Lung (tissue), 17 donors: ENCODE measurements at places on chromosomes 16 and 17.

DNA sequence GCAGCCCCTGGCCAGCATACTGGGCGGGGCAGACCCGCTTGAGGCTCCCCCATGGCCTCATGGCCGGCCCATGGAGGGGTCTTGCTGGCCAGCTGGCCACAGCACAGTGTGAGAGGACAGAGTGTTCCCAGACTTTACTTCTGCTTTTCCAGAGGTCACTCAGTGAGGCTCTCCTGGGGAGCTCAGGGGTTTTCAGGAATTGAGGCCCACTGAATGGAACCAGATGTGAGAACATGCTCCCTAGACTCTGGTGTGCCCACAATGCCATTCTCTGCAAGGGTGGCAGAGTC, 21.2 kb downstream of the ATP6V0D1 start:
- H3K4me3 ChIP-seq = no peak overlapping the region
- H3K36me3 ChIP-seq = peaks cover 11% of the 10 kb centered on the region
- H3K27ac ChIP-seq = peak overlapping the region; percentile 78

DNA sequence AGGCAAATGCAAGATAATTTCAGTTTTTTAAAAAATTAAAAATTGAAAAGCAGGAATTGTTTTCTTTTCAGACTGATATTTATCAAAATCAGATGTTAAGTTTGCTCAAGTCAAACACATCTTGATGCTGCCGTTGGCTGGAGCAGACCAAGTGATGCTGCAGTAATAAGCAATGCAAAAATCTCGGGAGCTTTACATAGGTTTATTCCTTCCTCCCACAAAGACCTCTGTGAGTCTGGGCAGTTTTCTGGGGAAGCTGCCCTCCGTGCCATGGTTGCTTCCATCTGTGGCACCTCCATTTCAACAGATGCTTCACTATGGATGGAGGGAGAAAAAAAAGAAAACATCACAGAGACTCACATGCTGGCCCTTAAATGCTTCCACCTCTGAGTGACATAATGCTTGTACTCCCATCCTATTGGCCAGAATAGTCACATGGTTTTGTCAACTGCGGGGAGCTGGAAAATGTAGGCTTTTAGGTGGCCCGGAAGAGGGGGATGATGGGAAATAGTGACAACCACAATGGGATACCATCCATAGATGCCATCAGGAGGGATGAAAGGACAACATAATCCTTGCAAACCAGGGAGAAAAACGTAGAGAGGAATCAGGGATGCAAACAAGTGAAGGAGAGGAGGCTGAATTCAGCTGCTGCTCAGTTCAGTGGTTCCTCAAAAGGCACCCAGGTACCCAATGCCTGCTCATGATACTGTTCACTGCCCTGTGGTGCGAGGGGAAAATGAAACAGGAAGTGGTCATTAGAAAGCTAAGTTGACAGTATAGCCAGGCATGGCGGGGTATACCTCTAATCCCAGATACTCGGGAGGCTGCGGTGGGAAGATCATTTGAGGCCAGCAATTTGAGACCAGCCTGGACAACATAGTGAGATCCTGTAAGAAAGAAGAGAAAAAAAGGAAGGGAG, 13.5 kb upstream of the ERCC4 start:
- no peaks in the 10 kb centered on the region for H3K4me1 ChIP-seq
- no peak for DNase-seq
- H3K27me3 ChIP-seq = peaks cover 3% of the 10 kb centered on the region

DNA sequence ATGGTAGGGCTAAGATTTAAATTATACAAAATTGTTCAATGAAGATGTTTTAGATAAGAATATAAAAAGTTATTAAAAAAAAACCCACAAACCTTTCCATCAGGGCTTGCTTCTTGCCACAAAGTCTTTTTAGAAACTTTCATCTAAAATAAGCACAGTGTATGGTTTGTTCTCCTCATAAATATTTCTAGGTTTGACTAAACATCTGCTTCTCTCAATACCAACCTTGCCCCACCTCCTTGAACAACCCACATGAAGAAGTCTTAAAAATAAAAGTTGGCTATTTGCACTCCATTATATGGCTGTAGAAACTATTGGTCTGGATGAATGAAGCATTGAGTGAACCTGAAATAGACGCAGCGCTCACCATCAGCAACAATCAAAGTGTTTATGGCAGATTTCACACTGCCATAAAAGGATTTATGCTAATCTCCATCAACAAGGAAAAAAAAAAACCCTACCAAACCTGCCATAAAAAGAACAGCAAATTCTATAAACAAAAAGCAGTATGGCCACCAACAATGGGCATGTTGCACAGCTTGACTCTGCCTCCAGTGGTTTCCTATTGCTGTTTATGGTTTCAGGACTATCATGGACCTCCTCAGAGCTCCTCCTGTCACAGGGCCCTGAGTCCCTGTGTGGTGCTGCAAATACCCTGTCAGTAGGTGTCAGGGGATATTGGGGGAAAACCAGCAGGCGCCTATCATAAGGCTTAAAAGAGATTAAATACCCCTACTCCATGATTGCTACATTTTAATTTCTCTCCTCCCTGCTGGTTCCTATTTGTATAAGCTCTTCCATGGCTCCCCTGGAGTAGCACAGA, 37.6 kb downstream of the SNX11 start:
- no peak overlapping the region for H3K27ac ChIP-seq
- no peaks in the 10 kb centered on the region for H3K4me1 ChIP-seq
- H3K27me3 ChIP-seq = peaks cover 35% of the 10 kb centered on the region
- no peak for DNase-seq
- H3K36me3 ChIP-seq = no peaks in the 10 kb centered on the region

DNA sequence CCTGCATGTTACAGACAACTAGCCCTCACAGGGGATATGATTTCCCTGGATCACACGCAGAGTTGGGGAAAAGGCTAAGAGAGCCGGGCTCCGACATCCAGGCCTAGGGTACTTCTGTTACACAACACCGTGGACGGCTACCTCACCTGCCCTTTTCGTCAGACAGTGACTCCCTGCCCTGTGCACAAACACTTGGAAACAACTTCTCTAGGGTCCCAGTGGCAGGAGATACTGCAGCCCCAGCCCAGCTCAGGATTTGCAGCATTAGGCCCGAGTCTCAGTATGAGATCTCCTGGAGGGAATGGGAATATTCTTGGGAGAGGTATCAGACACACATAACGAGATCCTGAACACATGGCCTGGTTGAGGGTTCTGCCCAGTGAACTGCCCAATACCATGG, 8.3 kb downstream of the RUSF1 start:
- H3K36me3 ChIP-seq = peaks cover 43% of the 10 kb centered on the region
- DNase-seq = no peak
- peaks cover 25% of the 10 kb centered on the region for H3K4me1 ChIP-seq
- no peak overlapping the region for H3K4me3 ChIP-seq

GRCh38 chr16:84155226-84155625, 10.1 kb downstream of the DNAAF1 start:
- H3K36me3 ChIP-seq = no peaks in the 10 kb centered on the region
- peak overlapping the region; percentile 3 for H3K4me3 ChIP-seq
- no peak for DNase-seq

DNA sequence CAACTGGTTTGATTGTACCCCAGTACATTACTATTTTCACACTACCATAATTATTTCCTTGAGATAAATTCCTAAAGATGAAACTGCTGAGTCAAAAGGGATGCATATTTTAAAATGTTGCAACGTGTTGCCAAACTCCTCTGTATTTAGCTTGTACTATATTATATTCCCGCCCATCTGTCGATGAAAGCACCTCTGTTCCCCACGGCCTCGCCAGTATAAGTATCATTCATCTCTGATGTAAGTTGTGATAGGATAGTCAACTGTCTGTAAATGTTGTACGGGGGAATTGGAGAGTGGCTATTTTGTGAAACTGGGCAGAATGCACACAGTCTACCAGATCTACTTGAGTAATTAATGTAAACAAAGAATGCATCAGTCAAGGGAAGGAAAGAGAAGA, 47.7 kb upstream of the TNRC6A start:
- no peak overlapping the region for H3K27ac ChIP-seq

DNA sequence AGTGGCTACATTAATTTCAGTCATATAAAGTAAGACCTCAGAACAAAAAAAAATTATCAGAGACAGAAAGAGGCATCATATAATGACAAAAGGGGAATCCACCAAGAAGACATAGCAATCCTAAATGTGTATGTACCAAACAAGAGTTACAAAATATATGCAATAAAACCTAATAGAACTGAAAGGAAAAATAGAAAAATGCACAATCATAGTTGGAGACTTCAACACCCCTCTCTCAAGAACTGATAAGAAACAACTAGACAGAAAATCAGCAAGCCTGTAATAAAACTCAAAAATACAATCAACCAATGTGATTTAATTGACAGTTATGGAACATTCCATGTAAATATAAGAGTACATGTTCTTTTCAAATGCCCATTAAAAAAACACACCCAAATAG, 61.3 kb upstream of the C16orf82 start:
- H3K27ac ChIP-seq = no peak overlapping the region
- H3K36me3 ChIP-seq = no peaks in the 10 kb centered on the region
- no peaks in the 10 kb centered on the region for H3K4me1 ChIP-seq

GRCh38 chr16:68375801-68376536, 65.2 kb downstream of the PRMT7 start:
- H3K27ac ChIP-seq = no peak overlapping the region
- peaks cover 3% of the 10 kb centered on the region for H3K4me1 ChIP-seq
- no peaks in the 10 kb centered on the region for H3K27me3 ChIP-seq
- no peak for DNase-seq
- H3K36me3 ChIP-seq = no peaks in the 10 kb centered on the region
